Muscle of leg (tissue), 16 donors: ENCODE measurements at places on chromosomes 1 and 21. TPM values are rescaled to one million over a fixed set of nuclear protein-coding genes. Genes with fewer than 3 reads are reported as not detected.

- no peak for DNase-seq
Observed at GRCh38 chr1:163604896-163605295, 283.1 kb downstream of the NUF2 start.

Gene RAVER2
- 22.4 TPM for total RNA-seq

DNA sequence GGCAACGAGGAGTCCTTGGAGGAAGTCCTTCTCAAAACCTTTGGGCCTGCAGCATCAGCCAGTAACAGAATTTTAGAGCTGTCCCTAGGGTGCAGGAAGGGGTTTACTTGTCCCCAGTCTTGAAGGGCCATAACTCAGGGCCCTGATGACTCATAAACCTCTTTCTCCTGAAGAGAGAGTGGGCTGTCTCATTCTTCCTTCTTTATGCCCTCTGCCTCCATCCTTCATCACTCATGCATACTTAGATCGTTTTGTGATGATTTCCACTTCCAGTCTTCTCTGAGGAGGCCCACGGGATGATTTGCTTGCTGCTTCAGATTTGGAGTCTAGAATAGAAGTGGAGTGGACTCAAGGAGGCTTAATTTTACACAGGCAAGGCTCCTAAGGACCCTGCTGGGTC, 60.2 kb downstream of the NDUFS5 start:
- no peak for DNase-seq

DNA sequence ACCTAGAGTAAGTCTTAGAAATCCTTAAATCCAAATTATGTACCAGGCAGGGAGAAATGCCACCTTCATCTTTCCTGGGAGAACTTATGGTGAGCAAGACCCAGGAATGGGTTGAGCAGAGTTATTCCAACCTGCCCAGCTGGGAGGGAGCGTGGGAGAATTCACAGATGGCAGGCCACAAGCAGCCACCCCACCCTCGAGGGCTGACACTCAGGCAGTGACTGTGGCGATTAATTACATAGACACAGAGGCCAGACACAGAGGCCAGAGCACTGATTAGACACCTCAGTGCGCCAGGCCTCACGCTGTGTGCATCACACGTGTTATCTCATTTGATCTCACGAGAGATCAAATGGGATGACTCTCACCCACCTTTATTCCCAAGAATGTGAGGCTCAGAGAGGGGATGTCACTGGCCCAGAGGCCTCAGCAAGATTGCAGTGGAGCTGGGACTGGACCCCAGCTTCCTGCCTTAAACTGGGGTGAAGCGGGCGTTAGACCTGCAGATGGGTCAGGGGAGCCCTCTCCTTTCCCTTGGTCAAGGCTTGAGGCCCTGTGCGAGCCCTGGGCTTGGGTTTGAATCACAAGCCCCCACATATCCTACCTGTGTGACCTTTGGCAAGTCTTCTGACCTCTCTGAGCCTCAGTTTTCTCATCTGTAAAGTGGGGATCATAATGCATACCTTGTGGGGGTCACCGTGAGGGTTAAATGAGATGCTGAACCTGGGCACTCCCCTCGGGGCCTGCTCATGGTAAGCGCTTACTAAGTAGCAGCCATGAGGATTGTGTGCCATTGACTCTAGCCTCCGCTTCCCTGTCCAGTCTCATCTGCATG, 28.8 kb upstream of the PADI4 start:
- DNase-seq, result no peak

- no peak for DNase-seq
Observed at GRCh38 chr1:43285269-43285990, at the start of gene C1orf210. TSS of gene C1orf210 (minus strand) at chr1:43285581. CDS start at chr1:43283270, 2,311 bp downstream.

GRCh38 chr1:244783138-244783537, 52.3 kb upstream of the COX20 start:
- DNase-seq, result no peak

DNA sequence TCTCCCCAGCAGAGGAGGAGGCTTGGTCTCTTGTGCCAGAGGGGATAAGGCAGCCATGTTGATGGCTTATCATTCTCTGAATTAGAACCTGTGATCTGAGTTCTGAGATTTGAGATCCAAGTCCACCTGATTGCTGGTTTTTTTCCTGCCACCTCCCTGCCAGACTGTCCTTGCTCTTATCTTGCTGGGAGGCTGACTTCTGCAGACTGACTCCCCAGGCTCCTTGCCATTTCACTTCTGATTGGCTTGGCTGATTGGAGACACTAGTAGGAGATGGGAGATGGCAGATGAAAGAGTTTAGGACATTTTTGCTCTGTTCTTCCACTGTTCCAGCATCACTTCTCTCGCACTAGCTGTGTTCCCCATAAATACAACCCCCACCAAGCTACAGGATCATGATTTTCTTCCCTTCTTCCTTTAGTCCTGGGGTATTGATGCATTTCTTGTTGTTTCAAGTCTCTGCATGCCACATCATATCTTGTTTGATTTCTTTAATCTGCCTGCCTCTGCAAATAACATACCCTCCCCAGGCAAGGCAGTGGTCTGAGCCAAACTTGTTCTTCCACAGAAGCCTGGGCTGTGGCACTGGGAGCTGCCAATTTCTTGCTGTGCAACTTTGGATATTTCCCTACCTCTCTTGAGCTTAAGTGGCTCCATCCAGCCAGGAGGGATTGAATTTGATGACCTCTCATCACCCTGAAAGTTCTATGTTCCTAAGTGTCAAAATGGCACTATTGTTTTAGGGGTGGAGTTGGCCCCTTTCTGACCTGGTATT, 963 bp upstream of the CYP4B1 start:
- DNase-seq, result no peak

- peak; percentile 39 for DNase-seq
Observed at GRCh38 chr1:230977761-230978490, 735 bp downstream of the TTC13 start.

DNA sequence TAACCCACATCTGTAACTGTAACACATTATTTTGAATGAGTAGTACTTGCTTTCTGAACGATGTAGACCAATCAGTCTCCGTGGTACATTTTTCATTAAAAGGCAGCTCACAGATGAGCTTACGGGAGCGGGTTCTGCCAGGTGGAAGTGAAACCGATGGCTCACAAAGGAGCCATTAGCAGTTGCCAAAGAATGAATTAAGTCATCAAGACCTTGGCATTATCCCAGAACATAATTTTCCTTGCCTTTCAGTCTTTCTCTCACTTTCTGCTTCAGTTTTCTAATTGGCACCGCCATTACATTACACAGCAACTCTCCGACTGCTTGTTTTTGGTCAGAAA, 33.5 kb upstream of the UTS2 start:
- DNase-seq, result no peak

Gene FAM151A
- total RNA-seq, result not detected

- DNase-seq, result no peak
Observed at GRCh38 chr21:42637267-42638041, 16.0 kb upstream of the PDE9A start.

GRCh38 chr1:181356505-181357340, 126.6 kb upstream of the CACNA1E start:
- DNase-seq, result peak; percentile 16

Gene DEPDC1
- 6.8 TPM for total RNA-seq
